Myocyte (in vitro differentiated cells): ENCODE measurements at places on chromosomes 4 and X. TPM values are rescaled to one million over a fixed set of nuclear protein-coding genes. Genes with fewer than 3 reads are reported as not detected.

ZBTB33 gene
- total RNA-seq = 17.9 and 20.0 TPM in 2 replicates

TMEM175 gene
- total RNA-seq = 30.9 and 52.7 TPM in 2 replicates

DNASE1L1 gene
- 214 and 235 TPM in 2 replicates for total RNA-seq

SPANXC gene
- total RNA-seq = not detected in 2 replicates

TLR6 gene
- 2.4 and 3.5 TPM in 2 replicates for total RNA-seq

DNA sequence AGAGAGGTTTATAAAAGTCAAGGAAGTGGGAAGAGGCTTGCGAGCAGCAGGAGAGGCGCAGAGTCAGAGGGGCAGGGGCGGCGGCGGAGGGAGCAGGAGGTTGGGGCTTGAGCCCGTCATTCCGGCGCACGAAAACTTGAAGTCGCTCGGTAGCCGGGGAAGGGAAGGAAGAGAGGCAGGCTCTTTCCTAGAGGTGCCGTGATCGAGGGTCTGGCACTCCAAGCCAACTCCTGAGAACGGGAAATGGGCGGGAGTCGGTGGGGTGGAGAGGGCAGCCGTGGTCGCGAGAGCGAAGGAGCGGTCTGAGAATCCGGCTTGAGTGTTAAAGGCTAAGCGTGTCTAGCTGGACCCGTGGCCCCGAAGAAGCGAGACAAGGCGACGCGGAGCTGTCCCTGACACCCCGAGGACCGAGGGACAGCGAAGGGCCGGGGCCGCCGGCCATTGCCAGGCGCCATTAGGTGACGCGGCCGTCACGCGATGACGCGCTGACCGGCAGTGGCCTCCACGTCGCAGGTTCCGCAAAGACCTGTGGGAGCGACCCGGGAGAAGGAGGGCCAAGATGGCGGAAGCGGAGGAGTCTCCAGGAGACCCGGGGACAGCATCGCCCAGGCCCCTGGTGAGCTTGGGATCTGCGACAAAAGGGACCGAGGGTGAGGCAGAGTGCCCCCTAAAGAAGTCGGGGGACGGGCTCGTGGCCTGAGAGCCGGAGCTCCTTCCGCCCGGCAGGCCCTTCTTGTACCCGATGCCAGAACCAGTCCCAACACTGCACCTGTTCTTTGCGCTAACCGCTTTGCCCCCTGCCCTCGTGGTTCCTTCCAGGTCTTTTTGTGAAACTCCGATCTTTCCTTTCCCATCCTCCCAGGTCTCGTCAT, at the start of gene YIPF6:
Gene YIPF6 (plus strand): TSS at position 544 of the 872 bp plus-strand sequence. CDS start 16 bp downstream, at position 560.
- DNase-seq = peak; percentile 77

GRCh38 chrX:121208563-121208962, 161.2 kb downstream of the GLUD2 start:
- no peak for DNase-seq

DNA sequence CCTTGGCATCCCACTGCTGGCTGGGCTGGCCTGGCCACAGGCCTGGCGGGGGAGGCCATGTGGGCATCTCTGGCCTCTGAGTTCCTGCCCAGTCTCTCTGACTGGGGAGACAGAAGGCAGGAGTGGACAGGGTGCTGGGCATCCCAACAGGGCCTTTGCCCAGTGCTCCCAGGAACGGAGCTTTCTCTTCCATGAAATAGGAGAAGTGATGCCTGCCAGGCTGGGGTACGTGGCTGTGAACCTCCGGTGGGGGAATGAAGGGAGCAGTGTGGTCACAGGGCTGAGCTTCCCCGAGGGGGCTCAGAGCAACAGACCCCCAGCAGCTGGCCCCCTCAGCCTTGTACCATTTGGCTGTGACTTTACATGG, 40.4 kb upstream of the HMX1 start:
- DNase-seq = no peak

DNA sequence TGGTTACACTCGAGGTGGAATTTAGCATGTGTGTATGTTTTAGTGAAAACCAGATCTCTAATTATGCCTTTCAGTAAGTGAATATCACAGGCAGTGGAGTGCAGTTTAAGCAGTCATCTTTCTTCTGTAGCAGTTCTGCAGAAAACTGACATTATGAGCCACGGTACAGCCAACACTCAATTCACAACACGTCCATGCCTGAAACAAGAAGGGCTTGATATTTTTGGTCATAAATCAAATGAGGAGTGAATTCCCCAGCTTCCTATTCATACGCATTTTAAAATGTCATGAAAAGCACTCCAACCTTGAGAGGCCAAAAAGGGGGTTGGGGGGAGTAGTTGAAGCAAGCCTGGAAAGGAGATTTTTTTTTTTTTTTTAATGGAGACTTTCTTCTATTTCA, 316.7 kb downstream of the ARHGAP10 start:
- DNase-seq = no peak

DNA sequence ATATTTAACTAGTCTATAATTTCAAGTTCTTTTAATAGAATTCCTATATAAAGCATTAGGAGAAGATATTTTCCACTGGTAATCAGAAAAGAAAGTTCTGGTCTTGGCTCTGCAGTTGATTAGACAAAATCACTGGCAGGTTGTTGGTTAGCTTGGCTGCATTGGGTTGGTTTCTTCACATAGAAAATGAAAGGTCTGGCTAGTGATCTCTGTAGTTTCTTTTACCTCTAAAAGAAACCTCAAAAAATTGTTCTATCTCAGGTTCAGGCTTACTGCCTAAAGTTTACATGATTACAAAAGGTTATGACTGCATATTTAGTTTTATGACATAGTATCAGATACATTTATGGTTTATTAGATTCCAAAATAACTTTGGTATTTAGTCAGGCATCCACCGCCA, 95.8 kb upstream of the NAP1L5 start:
- DNase-seq = no peak

GRCh38 chr4:170138580-170139194, 48.9 kb upstream of the AADAT start:
- DNase-seq = peak; percentile 83

DNA sequence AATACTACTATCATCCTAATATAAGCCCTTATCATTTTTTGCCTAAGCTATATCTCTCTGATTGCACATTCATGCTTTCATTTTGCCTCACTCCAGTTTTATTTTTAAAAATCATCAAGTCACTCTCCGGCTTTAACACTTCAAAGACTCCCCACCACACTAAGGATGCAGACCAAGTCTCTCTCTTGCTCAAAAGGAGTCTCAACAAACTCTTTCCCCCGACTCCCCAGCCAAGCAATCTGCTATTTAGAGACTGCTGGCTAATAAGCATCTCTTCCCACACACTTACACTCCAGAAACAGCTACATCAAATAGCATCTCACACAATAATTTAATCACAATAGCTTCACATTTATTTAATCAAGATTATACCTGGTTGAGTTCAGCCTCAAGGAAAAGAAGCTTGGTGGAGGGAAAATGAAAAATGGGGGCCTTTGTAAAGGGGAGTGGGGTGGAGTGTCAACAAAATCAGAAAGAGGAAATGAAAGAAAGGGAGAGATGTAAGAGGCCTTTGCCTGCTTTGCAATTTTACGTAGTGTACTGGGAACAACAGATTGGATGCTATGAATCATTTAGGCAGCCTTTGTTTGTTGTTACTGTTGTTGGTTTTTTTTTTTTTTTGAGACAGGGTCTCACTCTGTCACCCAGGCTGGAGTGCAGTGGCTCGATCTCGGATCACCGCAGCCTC, 104.1 kb upstream of the MCF2 start:
- DNase-seq = no peak

DNA sequence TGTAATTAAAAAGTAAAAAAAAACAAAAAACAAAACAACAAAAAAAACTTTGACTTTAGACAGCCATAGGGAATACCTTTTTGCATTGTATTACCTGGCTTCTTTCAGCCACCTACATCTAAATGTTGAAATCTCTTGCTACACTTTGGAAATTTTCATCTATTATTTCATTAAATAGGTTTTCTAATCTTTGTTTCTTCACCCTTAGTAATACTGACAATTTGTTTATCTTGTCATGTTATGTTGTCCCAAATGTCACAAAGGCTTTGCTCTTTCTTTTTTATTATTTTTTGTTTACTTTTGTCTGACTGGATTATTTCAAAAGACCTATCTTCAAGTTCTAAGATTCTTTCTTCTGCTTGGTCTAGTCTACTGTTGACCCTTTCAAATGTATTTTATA, 7.5 kb downstream of the PF4 start:
- no peak for DNase-seq

- no peak for DNase-seq
Observed at GRCh38 chr4:75948822-75949444, 8.1 kb upstream of the NAAA start.

- DNase-seq = no peak
Observed at GRCh38 chr4:118340109-118340508, 12.7 kb downstream of the PRSS12 start.

- no peak for DNase-seq
Observed at GRCh38 chr4:97013711-97014110, 1129.6 kb downstream of the STPG2 start.

GRCh38 chr4:75821966-75822365, 80.3 kb downstream of the PPEF2 start:
- no peak for DNase-seq

- DNase-seq = no peak
Observed at GRCh38 chr4:86366920-86367319, 7.1 kb upstream of the MAPK10 start.

- DNase-seq = no peak
Observed at GRCh38 chr4:93658443-93658842, 170.1 kb upstream of the ATOH1 start.
